Endodermal cell (in vitro differentiated cells): ENCODE measurements at places on chromosomes 6 and 20. TPM values are rescaled to one million over a fixed set of nuclear protein-coding genes. Genes with fewer than 3 reads are reported as not detected.

C20orf144 gene
- total RNA-seq: 0.29 TPM in 1 of 2 replicates, not detected in the other

RBM39 gene
- total RNA-seq: 289 and 332 TPM in 2 replicates

CHRNA4 gene
- total RNA-seq: 0.52 TPM in 1 of 3 replicates, not detected in the others

DNA sequence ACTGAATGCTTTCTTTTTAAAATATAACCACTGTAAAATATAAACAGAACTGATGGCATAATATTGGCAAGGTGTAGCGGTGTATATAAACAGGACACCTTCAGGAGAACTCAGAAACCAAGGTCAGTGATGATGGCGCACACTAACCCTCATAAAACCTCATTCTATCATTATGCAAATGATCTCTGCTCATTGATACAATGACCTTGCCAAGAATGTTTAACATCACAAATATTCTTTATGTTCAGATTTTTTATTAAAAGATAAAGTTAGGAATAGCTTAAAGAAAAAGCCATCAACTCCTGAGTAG lies 48.6 kb upstream of the DST start:
- DNase-seq: no peak

GRCh38 chr6:117512056-117512828 lies 29.8 kb downstream of the DCBLD1 start:
- no peak for DNase-seq

DNA sequence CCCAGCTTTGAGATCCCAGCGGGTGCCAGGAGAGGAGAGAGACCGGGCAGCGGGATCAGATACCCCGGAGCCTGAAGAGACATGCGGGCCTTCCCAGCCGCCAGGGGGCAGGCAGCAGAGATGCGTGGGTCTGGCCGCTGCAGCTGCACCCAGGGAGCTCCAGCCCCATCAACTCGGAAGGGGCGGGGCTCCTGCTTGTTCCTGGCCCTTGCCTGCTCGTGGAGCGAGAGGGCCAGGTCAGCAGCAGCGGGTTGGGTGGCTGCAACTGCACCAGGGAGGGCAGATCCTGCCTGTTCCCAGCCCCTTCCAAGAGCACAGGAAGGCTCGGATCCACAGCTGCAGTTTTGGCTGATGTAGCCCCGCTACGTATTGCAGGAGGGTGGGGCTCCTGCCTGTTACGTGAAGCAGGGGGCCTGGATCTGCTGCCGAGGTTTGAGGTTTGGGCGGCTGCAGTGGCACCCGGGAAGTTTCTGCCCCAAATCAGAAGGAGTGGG lies 532.8 kb downstream of the RFPL4B start:
- DNase-seq: peak; percentile 98

DNA sequence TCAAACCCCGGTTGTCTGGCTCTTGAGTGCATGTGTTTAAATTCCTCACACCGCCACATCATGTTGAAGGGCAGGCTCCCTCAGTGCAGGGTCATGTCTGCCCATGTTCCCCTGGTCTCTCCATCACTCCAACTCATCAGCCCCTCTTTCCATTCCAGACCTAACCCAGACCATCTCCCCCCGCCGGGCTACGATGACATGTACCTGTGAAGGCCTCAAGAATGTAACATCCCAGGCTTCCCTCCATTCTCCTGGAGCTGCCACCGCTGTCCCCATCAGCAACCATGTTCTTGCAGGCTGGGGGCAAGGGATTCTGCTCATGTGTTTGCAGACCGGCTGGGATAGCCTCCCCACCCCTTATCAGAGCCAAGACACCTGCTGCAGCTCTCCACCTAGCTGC lies 19.9 kb downstream of the TMEM74B start:
- peak; percentile 24 for DNase-seq

DNA sequence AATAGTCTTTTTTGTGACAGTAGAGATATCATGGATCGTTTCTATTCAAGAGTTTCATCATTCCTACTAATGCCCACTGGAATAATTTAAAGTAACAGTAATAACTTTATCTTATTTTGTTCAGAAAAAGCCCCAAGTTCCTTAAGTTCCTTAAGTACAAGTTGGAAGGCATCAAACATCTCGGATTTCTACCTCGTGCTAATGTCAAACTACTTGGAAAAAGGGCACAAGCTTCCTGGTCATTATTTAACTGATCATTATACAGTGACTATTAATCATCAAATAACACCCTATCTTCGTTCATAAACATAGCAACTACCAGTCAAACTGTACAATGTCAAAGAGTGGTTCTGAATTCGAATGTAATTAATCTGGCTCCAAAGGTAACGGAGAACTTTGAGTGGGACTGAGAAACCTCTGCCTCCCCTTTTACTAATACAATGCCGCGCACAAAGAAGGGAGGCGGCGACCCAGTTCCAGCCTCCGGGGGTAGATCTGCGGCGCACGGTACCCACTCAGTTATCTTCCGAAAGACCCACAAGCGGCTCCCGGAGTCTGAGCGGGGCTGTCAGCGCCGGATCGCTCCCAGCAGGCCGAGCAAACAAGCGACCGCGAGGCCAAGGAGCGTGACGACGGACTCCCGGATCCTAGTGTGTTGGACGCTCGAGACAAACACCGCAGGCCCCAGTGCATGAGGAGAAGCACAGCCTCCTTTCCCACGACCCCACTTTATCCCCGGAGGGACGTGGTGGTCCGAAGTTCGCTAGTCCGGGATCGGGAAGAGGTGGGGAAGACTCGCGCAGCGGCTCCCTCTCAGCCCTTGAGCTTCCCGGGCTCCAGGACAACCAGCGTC lies 716 bp downstream of the SHPRH start:
- no peak for DNase-seq

DNA sequence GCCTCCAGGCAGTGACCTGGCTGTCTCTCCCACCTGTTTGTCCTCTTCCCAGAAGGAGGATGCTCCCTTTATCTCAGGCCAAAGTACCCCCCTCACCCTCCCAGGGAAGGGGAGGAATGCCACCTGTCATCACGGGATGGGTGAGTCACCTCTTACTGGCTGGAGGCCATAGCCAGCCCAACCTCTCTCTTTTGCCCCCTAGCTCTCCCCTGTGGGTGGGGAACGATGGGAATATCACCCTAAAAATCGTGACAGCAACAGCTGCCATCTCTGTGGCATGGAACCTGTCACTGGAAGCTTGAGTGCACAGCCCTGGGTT lies 137.5 kb upstream of the PTPN1 start:
- DNase-seq: no peak

GRCh38 chr6:145274083-145274482 lies 461.2 kb downstream of the EPM2A start:
- no peak for DNase-seq

GRCh38 chr20:31863296-31864085 lies 6.8 kb downstream of the DUSP15 start:
- DNase-seq: no peak

DNA sequence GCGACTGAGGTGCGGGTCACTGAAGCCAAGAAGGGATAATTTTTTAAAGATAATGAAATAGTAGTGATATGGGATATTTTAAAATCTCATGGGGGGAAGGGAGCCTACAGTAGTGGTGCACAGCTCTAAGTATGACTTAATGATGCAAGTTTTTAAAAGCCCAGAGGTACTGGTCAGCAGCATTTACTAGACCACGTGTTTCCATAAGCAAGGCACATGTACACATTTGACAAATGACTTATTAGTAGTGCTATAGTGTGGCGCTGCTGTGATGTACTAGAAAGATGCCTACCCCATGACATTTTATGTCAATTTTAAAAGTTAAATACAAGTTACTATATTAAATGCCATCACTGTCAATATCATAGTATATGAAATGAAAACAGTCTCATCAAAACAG lies 7.5 kb upstream of the LINC00237 start:
- DNase-seq: no peak

DNA sequence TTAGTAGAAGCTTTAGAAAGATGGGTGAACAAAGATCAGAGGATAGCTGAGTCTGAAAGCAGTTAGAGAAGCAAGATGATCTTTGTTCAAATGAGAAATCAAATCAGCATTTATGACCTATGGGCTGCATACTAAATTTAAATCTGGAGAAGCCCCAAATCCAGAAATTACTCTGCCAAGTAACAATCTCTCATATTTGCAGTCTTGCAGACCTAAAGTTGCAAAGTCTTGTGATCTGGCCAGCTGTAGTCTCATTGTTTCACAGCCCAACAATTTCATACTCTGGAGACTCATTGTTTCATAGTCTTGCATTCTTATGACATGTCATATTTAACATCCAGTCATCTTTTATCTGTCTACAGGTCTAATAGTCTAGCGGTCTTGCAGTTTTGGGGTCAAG lies 364.9 kb upstream of the RSPO3 start:
- DNase-seq: no peak

- DNase-seq: no peak
Observed at GRCh38 chr6:1856381-1856780, 246.7 kb downstream of the FOXC1 start.

- no peak for DNase-seq
Observed at GRCh38 chr6:125273965-125274364, 27.8 kb downstream of the HDDC2 start.
